NCI-H524 (cell line): ENCODE measurements at places on chromosomes 13 and 19.

- peak; percentile 56 for DNase-seq
Observed at GRCh38 chr19:45499196-45500180, 1.2 kb downstream of the PPM1N start.

DNA sequence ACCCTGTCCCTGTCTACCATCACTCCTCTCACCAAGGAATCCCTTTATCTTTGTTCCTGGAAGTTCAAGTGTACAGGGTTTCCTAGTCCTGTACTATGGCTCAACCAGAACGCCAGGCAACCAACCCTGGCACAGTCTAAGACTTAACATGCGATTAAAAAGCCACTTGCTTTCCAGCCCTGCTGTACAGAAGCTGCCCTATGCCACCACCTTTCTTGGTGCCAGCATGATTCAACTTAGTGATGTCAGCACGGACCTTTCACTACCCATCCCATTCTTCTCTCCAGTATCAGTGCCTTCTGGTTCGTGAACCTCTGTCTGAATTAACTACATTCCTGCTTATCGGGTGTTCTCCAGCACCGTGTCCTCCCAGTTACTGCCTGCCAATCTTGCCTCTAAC is 151.1 kb downstream of the KLF12 start:
- no peak for DNase-seq

- DNase-seq, result peak; percentile 25
Observed at GRCh38 chr13:109610517-109610916, 175.9 kb downstream of the IRS2 start.

- DNase-seq, result no peak
Observed at GRCh38 chr19:16851031-16851712, 22.0 kb downstream of the SIN3B start.

- DNase-seq, result no peak
Observed at GRCh38 chr19:1748115-1748872, 5.0 kb upstream of the ONECUT3 start.

DNA sequence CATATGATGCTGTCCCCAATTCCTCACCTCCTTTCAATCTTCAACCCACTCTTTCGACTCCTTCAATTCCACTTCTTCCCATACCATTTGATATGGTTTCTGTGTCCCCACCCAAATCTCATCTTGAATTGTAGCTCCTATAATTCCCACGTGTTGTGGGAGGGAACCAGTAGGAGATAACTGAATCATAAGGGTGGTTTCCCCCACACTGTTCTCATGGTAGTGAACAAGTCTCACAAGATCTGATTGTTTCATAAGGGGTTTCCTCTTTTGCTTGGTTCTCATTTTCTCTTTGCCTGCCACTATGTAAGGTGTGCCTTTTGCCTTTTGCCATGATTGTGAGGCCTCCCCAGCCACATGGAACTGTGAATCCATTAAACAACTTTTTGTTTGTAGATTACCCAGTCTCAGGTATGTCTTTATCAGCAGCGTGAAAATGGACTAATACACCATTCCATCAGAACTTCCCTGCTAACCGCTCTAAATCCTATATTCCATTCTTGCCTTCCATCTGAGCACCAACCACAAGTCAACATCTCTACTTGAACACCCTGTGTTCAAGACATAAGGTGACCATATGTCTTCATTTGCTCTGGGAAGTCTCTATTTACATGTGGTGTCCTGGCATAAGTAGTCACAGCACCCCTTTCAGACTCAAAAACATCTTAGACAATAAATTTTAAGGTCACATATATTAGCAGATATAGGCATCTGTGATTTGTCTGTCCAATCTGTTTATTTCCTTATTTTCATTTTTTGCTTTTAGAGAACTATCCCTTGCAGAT is 122.9 kb downstream of the TSHZ3 start:
- no peak for DNase-seq

DNA sequence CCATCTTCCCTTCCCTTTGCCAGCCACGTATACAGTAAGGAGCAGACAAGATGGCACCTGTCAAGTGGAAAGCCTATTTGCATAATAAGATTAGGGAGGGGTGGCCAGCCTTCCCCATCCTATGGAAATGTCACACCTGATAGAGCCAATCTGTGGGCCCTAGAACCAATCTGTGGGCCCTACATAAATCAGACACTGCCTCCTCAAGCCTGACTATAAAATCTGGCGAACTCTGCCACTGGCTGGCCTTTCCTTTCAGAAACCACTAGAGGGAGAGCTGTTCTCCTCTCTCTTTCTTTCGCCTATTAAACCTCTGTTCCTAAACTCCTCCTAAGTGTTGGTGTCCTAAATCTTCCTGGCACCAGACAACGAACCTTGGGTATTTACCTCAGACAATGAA is 231.5 kb upstream of the KLHL1 start:
- peak; percentile 9 for DNase-seq

- no peak for DNase-seq
Observed at GRCh38 chr13:49641801-49642291, 13.5 kb downstream of the ARL11 start.
